ENCODE measurements at places on chromosomes 16 and 17. TPM values are rescaled to one million over a fixed set of nuclear protein-coding genes. Genes with fewer than 3 reads are reported as not detected.

DNA sequence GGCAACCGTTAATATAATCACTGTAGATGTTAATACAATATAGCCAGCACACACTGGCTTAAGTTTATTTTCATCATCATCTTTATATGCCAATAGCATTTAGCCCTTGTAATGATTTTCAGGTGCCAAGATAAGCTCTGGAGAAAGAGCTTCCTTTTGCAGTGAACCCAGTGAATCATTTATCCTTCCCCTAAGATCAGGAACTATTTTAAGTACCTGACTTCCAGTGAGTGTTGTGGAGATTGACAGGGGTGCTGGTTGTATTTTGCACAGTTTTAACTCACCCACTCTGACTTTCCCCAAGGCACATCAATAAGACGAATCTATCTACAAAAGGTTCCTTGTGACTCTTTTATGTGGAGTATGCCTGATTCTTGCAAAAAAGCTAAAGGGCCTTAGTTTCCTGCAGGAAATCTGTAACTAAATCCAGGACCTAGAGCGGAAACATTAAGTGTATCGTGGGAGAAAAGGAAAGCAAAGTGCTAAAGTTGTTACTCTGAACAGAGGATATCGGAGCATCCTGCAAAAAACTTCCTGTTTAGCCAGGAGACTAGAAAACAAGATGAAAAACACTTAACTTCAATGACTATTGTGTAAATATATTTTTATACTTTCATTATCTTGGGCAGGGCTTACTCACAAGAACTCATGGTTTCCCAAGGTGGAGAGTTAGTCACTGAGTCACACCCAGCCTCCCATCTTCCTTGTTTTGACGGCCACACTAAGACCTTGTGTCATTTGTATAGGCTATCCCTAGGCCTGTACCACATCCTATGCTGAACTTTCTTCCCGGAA, 183.6 kb downstream of the MAP2K6 start:
- no peak for DNase-seq

DNA sequence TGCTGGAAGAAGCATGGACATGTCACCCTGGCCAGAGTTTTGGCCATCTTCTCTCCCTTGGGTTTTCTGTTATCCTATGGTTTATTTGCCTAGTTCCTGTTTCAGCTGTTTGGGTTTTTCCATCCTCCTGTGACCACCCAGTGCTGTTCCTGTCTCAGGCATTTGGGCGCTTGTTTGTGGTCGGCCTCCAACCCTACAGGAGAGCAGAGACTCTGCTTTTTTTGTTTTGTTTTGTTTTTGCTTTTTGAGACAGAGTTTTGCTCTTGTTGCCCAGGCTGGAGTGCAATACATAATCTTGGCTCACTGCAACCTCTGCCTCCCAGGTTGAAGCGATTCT, 3.3 kb upstream of the ZC3H7A start:
- no peak for DNase-seq

- DNase-seq: no peak
These were observed 10.7 kb downstream of the RGS11 start for GRCh38 chr16:265002-265529.

DNA sequence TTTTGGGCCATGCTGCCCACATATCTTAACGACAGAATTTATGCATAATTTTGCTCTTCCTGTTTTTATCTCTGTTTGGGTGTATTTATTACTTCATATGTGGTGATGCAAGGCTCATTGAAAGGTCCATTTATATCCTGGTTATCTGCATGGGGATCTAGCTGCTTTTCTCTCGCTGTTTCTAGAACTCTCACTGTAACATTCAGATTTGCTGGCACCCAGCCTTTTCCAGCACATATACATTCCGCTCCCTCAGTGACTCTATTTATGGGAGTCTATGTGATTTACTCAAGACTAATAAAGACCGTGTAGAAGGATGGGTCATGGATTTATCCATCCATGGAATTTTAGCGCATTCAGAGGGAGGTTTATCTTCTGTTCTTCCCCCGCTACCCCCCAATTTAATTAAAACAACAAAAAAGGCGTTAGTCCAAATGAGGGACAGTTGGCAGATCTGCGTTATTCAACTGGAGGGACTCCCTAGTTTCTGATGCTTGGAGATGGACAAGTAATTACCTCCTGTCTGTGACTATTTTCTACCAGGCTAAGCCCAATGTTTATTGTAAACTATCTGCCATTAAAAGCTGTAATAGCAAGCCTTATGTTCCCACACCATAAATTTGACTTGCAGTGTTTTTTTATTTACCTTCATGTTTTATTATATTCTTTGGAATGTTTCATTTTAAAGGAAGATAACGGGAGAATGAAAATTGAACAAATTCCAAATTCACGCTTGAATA, 19.8 kb upstream of the MARCHF10 start:
- no peak for DNase-seq

GRCh38 chr16:74718741-74719610, 18.3 kb upstream of the MLKL start:
- DNase-seq: no peak

DNA sequence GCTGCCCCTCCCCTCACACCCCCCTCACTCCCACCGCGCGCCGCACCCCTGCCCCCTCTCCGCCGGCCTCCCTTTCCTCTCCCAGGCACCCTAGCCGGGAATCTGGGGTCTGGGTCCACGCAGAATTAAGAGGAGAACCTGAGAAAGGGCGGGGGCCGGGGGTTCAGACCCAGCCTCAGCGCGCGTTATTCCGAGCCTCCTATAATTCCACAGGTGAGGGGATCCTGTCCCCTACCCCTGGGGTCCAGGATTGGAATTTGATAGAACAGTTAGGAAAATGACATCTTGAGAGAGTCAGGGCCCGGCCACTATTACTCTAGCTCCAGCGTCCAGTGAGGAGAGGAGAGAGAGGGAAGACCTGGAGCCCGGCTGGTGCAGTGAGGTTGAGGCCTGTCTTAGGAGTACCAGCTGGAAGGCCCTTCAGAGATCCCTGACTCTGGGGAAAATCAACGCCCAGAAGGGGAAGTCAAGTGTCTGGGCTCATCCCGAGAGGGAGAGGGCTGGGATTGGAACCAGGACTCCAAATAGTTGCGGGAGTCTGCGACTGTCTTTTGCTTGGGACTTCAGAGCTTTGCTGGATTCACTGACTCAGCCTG, 17.3 kb downstream of the GRB7 start:
- no peak for DNase-seq

DNA sequence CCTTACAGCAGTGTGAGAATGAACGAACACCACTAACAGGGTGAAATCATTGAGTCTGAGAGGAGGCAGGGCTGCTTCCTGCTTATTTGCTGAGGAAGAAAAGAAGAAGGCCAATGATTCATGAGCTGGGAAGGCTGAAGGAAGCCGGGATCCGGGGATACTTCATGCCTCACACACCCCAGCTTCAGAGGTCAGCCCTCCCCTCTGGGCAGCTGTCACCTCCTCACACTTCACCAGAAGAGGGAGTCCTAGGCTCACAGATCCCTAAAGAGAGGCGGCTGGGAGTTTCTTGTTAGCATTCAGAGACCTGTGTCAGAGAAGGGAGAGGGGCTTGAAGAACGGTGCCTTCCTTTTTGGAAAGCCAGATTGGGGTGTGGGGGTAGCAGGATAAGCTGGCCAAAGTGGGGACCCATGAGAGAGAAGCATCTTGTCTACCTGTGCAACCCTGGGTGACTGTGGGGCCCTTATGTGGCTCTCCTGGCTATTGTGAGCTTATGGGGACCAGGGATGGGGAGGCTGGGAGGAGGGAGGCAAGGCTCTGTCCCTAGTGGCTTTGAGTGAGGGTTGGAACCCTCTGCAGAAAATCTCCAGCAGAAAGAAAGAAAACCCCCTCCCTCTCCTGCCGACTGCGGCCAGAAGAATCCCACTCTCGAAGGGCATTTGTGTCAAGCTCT, 94.6 kb downstream of the RGS9 start:
- DNase-seq: no peak

DNA sequence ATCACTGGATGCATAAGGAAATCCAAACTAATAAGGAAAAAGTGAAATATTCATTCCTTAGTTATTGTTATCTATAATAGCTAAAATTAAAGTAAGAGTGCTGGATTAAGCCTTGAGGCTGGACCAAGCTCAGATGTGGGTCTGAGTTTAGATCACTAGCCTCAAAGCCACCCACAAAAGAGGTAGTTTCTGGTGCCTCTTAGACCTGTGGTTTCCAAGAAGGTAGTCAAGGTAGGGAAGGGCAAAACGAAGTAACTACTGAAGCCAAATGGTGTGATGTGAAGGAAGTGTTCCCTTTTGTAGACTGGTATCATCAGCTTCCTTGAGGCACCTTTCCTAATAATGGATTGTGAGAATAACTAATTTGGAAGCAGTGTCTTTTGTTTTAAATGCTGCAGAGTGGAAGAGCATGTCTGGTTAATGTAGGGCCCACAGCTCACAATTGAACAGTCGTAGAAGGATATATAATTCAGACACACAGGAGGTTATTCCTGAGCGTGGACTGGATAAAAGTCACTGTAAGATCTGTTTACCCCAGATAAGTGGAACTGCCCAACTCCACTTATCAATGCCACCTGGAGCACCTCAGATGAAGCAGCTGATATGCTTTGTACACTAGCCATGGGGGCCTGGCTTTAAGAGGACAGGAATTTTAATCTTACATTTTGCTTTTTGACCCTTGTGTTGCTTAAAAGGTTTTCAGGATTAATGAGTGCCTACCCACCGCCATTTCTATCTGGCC, 31.7 kb upstream of the LCMT1 start:
- no peak for DNase-seq

DNA sequence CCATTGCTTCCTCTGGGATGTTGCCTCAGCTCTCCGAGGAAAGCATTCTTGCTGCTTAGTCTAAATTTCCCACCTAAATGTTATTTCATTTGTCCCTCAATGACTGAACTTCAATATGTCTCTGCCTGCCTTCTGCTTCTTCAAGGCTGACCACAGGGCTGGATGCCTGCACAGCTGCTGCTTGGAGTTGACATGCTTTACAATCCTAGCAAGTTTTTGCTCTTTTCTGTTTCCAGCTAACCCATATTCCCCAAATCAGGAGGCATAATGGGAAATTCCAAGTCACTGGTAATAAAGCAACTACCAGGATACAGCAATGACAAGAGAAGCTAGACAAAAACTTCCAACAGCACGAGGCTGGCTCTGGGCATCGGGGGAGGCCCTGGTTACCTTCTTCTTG, 48.9 kb downstream of the GTF3C1 start:
- no peak for DNase-seq

DNA sequence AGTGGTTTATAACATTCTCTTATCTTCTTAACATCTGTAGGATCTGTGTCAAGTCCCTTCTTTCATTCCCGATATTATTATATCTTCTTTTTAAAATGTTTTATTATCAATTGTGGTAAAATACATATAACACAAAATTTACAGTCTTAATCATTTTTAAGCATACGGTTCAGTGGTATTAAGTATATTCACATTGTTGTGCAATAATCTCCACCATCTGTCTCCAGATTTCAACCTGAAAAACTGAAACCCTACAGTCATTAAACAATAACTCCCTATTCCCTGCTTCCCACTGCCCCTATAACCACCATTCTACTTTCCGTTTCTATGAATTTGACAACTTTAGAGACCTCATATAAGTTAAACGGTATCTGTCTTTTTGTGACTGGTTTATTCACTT, 45.5 kb downstream of the CEP112 start:
- DNase-seq: no peak

- peak; percentile 64 for DNase-seq
These were observed 37.2 kb upstream of the RGS9 start for GRCh38 chr17:65099941-65100315.

DNA sequence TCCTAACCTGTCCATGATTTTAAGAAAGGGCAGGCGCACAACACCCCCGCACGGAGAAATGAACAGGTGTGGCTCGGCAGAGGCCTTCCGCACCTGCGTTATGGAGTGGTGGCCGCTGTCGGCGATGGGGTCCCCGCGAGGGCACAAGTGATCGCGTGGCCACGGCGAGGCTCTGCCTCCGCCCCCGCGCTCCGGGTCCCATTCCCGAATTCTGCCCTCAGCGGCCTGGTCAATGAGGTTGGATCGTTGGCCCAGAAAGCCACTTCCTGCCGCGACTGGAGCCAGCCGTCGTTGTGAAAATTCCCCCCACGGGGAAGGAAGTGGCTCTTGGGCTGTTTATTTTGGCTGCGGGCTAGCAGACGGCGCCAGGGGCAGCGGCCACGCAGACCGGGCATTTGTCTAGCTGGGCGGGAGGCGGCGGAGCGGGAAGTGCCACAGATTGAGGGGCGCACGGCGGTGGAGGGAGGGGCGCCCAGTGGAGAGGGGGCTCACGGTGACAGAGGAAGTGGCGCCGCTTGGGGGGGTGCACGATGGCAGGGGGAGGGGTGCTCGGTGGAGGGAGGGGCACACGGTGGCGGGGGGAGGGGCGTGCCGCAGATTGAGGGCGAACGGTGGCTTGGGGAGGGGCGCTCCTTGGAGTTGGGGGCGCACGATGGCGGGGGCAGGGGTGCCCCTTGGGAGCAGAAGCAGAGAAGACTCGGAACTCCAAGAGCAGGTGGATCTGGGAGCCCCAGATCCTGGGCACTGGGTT, 25.0 kb downstream of the MRC2 start:
- DNase-seq: peak; percentile 79

DNA sequence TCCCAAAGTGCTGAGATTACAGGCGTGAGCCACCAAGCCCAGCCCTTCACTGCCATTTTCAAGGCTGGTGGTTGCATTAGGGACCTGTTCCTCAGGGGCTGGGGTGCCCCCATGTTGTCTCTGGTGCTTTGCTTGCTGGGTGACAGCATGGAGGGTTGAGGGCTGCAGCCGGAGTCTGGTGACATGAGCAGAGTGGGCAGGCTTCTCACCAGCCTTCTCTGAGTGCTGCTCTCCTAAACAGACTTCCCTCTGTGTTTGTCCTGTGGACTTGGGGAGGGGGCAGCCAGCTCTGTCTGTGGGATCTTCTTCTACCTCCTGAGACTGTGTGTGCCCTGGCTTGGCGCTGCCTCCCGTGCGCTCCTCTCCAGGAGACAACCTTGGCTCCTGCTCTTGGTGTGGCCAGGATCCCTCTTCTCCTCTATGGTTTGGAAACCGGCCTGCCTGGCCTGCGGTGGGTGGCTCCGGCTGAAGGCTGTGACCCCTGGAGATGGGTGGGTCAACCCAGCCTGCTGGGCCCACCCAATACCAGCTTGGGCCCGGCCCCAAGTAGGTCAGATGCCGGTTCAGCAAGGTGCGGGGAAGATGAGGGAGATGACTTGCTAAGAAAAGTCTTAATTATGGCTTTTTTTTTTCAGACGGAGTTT, 72.1 kb downstream of the PDPK1 start:
- no peak for DNase-seq

PPP1R27 gene
- 0.67 TPM for total RNA-seq

NTN3 gene
- total RNA-seq: 0.52 TPM

MYO19 gene
- total RNA-seq: 20.0 TPM

CDK3 gene
- 2.6 TPM for total RNA-seq

POLR2C gene
- total RNA-seq: 37.3 TPM

DYNLL2 gene
- total RNA-seq: 80.5 TPM
